T-helper 17 cell (primary cell): ENCODE measurements at places on chromosomes 5 and 9.

GRCh38 chr9:33506626-33507370 is 17.3 kb upstream of the ANKRD18B start:
- no peak for DNase-seq

- no peak for DNase-seq
Measured at GRCh38 chr9:71479621-71480020, 288.7 kb downstream of the CEMIP2 start.

GRCh38 chr9:118423721-118424120 is 719.5 kb downstream of the TLR4 start:
- DNase-seq, result no peak

DNA sequence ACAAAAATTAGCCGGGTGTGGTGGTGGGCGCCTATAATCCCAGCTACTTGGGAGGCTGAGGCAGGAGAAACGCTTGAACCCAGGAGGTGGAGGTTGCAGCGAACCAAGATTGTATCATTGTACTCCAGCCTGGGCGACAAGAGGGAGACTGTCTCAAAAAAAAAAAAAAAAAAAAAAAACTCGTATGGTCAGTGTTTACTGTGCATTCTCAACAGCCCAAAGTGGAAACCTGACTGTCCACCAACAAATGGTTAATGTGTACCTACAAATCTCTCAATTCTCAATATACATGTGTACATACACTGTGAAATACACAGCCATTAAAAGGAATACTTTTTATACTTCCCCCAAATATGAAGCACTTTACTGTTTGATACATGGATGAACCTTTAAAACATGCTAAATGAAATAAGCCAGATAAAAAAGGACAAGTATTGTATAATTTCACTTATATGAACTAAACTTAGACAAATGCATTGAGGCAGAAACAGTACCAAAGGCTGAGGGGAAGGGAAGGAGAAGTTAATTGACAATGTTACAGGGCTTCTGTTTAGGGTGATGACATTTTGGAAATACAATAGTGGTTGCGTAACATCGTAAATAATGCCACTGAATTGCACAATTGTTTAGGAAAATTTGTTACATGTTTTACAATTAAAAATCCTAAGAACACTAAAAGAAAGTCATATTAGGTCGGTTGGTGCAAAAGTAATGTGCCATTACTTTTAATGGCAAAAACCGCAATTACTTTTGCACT is 16.5 kb downstream of the DNAJA1 start:
- no peak for DNase-seq

- DNase-seq, result no peak
Measured at GRCh38 chr5:114544561-114544960, 182.7 kb downstream of the KCNN2 start.

DNA sequence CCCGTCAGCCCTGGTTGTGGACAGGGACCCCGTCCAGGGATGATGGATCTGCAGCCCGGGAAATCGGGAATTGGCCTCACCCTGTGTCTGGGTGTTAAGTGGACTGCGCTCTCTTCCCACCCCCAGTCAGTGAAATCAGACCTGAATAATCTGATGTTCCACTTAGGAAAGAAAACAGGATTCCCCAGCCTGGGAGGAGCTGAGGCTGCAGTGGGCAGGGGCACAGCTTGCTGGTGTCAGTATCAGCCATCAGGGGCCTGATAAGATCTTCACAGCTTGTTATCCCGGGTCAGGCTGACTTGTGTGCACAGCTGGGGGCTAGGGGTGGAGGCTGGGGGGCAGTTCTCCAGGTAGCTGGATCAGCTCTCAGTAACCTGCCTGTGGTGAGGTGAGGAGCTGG is 29.1 kb downstream of the LMX1B start:
- no peak for DNase-seq

DNA sequence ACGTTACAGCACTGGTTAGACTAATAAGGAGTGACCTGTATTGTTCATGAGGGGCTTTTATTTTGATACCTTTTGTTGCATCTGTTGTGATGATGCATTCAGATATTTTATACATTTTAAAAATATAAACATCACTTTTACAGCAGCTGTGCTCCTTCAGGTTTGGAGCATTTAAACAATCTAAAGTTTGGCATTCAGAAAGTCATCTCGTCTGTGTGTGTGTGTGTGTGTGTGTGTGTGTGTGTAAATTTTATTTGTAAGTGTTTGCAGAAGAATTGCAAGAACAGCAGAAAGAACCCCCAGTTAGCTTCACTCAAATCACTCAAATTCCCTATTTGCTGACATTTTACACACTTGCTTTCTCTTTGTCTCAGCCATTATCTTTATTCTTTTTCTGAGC is 87.4 kb downstream of the ERCC6L2 start:
- DNase-seq, result no peak

DNA sequence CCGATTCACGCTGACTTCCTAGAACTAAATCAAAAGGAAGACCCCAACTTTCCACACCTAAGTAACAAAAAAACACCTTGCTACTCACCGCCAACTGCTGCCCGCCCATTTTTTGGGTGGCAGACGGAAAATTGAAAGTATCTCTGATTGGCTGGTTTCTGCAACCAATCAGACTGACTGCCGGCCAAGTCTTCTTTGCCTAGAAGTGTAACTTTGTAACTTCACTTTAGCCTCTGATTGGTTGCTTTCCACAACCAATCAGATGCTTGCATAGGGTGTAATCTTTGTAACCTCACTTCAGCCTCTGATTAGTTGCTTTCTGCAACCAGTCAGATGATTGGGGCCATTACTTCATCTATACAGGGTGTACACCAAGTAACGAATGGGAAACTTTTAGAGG is 42.6 kb upstream of the ANKH start:
- no peak for DNase-seq

DNA sequence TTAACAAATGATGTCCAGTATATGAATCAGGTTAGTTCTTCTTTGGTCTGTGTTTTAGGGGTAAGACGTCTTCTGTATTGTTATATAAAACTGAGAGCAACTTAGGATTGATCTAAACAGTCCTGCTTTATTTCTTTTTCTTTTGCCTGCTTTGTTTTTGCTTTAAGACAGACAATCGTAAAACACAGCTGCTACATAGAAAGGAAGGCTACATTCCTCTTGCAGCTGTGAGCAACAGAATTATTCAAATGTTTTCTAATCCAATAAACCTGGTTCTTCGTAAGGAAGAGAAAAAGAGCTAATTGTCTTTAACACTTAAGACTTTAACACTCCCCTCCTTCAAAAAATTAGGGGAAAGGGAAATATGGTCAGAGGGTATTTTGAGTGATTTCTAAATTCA is 14.6 kb downstream of the FGF1 start:
- DNase-seq, result no peak

DNA sequence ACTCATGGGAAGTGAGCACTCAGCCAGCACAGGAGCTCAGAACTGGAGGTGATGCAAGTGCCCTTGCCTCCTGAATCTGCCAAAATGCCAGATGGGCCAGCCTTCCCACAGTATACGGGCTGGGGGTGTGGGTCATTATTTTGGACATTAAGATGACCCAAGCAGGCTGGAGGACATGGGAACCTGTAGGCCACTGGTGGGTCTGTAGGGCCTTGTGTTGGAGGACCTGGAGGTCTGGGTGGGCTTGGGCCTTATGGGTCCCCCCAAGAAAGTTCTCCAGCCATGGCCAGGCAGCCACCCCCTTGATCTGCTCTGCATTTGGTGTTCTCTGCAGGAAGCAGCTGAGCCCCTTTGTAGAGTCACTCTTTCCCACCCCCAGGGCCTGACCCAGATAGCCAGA is 71.0 kb upstream of the ANGPTL2 start:
- no peak for DNase-seq

GRCh38 chr9:132415181-132415580 is 5.2 kb downstream of the CFAP77 start:
- no peak for DNase-seq

DNA sequence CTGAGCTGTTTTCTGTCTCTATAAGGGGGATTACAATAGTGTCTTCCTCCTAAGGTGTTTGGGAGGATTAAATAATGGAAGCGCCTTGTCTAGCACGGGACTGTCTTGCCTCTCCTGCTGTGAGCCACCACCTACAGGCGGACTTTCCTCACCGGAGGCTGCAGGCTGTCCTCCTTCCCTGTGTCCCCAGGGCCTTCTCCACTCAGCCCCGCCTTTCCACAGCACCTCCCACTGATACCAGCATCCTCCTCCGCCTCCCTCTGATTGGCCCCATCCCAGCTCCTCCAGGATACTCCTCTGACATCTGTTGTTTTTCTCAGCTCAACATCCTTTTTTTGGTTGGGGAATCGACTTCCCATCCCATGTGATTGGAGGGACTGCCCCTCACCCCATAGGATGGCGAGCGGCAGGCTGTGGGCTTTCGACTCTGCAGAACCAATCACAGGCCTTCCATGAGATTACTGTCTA is 851 bp upstream of the ZDHHC12 start:
- no peak for DNase-seq

- DNase-seq, result no peak
Measured at GRCh38 chr9:131658377-131659129, 81.3 kb downstream of the RAPGEF1 start.

DNA sequence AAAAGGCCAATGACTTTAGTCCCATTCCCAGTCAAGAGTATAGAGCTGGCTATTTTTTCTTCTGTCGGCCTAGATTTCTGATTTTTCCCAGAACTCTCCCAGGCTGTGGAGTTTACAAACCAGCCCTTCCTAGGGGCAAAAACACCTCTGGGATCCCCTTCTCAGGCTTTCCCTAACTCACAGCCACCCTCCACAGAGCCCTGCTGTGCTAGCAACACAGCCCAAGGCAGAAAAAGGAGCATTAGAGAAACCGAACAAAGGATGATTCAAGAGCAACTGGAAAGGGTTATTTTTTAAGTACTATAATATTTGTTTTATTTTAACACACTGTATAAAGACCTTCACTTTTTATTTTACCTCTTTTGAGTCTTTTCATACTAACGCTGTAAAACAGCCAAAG is 234.8 kb downstream of the GLIS3 start:
- DNase-seq, result no peak

GRCh38 chr9:31996331-31996730 is 388.1 kb upstream of the ACO1 start:
- no peak for DNase-seq

DNA sequence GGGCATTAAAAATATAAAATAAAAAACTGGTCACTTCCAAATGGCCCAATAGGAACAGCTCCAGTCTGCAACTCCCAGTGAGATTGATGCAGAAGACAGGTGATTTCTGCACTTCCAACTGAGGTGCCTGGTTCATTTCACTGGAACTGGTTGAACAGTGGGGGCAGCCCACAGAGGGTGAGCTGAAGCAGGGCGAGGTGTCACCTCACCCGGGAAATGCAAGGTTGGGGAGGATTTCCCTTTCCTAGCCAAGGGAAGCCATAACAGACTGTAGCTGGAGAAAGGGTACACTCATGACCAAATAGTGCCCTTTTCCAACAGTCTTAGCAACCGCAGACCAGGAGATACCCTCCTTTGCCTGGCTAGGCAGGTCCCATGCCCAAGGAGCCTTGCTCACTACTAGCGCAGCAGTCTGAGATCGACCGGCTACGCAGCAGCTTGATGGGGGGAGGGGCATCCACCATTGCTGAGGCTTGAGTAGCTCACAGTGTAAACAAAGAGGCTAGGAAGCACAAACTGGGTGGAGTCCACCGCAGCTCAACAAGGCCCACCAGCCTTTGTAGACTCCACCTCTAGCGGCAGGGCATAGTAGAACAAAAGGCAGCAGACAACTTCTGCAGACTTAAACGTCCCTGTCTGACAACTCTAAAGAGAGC is 12.7 kb downstream of the RLN1 start:
- DNase-seq, result peak; percentile 39

- DNase-seq, result no peak
Measured at GRCh38 chr5:4144411-4145007, 548.9 kb downstream of the IRX1 start.

GRCh38 chr5:79517601-79518000 is 3.7 kb upstream of the HOMER1 start:
- DNase-seq, result no peak

DNA sequence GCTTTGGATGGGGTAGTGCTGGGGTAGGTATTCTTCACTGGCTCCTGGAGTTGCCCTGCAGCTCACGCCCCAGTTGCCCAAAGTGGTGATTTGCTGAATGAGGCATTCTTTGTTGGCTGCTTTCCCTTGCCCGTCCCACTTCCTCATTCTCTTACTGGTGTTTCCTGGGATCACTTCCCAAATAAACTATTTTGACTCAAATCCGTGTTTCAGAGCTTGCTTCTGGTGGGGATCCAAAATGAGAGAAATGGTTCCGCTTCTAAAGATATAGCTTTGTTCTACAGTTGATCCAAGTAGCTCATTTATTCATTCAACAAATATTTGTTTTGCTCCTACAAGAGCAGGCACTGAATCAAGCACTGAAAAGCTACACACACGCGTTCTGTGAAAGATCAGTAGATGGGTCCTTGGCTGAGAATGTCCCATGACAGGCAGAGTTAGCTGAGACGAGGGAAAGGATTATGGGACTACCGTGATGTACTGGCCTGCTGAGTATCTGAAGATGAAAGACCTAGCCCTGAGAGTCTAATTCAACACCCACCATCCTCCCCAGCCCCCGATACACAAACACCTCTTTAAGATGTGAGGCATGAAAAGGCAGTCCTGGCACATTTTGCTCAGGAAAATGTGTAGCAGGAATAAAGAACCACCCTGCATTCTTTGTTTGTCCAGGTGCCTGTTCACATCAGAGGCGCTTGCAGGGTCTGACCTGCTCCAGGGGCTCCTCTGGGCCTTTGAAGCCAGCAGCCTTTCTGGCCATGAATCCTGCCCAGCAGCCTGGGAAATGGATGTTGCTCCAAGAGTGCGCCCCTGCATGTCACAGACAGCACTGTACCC is 143.1 kb upstream of the RANBP3L start:
- no peak for DNase-seq

- DNase-seq, result no peak
Measured at GRCh38 chr9:111938427-111938800, 41.8 kb downstream of the UGCG start.

GRCh38 chr9:93083592-93084470 is 12.2 kb upstream of the CARD19 start:
- DNase-seq, result no peak

DNA sequence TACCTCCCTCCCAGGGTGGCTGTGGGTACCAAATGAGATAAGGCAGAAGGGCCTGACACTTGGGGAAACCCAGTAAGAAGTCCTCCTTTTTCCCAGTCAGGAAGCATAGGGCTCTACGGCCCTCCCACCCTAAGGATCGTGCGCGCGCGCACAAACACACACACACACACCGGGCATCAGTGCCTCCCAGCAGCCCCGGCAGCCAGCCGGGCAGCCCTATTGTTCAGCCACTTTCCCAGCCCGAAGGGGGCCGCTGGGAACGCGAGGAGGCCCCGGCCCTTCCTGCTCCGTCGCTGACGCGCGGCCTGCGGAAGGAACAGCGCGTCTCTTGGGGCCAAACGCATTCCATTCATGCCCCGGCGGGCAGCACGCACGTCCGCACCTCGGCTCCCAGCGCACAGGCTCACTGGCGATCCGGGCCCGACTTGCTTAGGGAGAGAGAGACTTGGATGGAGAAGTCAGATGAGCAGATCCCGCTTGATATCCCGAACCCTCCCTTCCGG is 22.6 kb downstream of the DUSP1 start:
- no peak for DNase-seq

GRCh38 chr5:36301858-36302603 is at the start of gene RANBP3L:
Gene RANBP3L, minus strand, starts transcription at chr5:36301902. Its CDS starts 486 bp downstream, at chr5:36301416.
- no peak for DNase-seq

DNA sequence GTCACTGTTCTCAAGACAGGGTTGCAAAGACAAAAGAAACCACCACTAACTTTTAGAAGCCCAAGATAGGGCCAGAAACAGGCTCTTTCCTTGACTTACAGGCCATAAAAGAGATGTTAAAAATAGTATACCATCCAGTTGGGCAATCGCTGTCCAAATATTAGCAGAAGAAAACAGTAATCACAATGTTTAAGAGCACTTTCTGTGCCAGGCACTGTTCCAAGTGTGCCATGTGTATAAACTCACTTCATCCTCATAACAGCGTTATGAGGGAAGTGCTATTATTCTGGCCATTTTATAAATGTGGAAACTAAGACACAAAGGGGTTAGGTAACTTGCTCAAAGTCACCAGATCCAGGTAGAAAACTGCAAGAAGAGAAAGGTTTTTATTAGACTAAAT is 111.7 kb downstream of the KCNN2 start:
- no peak for DNase-seq
